PC-3 (cell line): ENCODE measurements at places on chromosomes 1 and 21. TPM values are rescaled to one million over a fixed set of nuclear protein-coding genes. Genes with fewer than 3 reads are reported as not detected.

DNA sequence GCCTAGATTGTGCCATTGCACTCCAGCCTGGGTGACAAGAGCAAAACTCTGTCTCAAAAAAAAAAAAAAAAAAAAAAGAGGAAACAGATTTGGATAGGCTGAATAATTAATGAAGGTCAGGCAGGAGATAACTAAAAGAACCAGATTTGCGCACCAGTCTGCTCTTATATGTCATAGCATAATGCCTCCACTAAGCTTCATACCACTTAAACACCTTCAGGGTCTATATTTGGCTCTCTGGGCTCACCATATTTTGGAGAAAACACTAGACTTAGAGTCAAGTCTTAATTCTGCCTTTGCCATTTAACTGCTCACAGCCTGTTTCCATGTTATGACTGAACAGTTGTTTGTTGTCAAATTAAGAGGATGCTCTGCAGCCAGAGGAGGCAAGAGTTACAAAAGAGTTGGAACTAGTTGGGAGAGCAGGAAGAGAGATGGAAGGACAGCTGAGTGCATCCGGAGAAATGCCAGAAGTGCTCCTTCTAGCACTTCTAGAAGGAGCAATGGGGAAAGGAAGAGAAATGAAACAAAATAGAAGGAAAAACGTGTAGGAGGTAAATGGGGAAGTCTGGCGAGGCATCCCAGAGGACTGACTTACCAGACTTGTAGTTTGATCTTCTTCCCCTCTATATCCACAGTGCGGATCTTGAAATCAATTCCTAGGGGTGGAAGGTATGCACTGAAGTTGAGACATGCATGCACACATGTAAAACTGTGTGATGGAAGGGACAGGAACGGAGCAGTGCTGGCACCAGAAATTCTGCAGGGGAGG is 1.8 kb downstream of the RAB13 start:
- H3K27me3 ChIP-seq, result no peaks in the 10 kb centered on the region
- no peak for DNase-seq
- no peaks in the 10 kb centered on the region for H3K36me3 ChIP-seq
- H3K4me3 ChIP-seq, result 0 out of 2 replicates have a peak overlapping the region, but pooled peaks have one; percentile 74

DNA sequence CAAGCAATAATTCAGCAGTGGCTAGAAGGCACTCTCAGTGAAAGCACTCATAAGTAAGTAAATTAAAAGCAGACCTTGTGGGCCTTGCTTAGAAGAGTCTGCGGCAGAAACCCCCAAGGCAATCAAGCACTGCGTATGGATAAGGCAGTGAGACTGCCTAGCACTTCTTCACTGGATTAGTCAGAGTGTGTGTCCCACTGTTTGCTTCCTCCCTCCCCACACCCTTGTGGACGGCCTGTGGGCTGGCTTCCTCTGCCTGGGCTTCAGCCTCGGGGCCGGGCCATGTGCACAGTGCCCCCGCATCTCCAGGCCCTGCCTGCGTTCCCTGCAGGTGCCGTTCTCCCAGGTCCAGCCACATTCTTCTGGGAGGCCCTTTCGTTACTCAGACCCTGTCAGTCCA is 23.8 kb downstream of the AGT start:
- no peaks in the 10 kb centered on the region for H3K27me3 ChIP-seq
- 0 out of 2 replicates have a peak, but pooled peaks cover under 1% of the 10 kb centered on the region for H3K4me1 ChIP-seq
- H3K36me3 ChIP-seq, result peaks cover 70% of the 10 kb centered on the region
- no peak overlapping the region for H3K4me3 ChIP-seq

DNA sequence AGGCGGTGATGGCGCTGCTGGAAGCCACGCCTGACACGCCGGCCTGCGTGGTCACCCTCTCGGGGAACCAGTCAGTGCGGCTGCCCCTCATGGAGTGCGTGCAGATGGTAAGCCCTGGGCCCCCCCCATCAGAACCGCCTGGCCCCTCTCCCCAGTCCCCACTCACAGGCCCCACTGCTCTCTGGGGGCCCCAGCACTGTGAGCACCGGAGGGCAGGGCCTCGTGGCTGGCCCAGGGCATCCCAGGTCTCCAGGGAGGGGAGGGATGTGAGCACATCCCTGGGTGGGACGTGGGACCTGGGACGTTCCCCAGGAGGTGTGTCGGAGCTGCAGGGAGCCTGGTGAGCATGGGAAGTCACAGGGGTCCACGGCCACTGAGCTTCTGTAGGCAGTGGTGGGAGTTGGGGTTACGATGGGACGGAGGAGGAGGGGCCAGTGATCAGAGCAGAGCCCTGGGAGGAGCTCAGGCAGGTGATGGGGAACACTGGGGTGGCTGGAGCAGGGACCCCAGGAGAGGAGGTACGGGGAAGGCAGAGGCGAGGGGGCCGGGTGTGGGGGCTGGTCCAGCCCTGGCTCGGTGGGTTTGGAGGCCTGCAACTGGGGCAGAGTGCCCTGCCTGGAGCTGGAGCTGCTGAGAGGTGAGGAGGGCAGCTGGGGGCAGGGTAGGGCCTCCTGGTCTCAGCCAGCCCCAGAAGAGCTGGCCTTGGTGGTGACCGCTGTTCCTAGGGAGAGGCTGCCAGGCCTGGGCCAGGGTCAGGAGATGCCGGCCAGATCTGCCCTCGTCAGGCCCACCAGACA is 18.8 kb downstream of the PFKL start:
- H3K27me3 ChIP-seq, result no peaks in the 10 kb centered on the region
- DNase-seq, result no peak
- no peaks in the 10 kb centered on the region for H3K4me1 ChIP-seq
- no peak overlapping the region for H3K4me3 ChIP-seq
- no peak overlapping the region for H3K27ac ChIP-seq

DNA sequence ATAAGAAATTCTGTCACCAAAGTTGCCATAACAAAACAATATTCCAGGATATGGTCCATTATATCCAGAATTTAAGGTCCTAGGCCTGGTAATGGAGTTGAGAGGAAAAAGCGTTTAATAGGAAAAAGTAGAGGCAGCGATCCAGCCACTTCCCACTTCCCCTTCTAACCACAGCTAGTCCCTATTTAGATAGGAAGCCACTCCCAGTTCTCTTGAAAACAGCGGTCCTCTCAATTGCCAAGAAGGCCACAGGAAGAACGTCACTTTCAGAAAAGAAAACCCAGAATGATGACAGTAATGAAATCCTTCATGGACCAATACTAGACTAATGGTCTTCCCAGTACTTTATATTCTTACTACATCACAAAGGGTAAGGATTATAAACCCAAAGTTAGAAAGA is 38.6 kb downstream of the ABL2 start:
- no peaks in the 10 kb centered on the region for H3K36me3 ChIP-seq
- H3K27ac ChIP-seq, result no peak overlapping the region
- no peak overlapping the region for H3K4me3 ChIP-seq
- no peak for DNase-seq
- H3K4me1 ChIP-seq, result peaks cover 8% of the 10 kb centered on the region; the same call in 1 of the 2 replicates

DNA sequence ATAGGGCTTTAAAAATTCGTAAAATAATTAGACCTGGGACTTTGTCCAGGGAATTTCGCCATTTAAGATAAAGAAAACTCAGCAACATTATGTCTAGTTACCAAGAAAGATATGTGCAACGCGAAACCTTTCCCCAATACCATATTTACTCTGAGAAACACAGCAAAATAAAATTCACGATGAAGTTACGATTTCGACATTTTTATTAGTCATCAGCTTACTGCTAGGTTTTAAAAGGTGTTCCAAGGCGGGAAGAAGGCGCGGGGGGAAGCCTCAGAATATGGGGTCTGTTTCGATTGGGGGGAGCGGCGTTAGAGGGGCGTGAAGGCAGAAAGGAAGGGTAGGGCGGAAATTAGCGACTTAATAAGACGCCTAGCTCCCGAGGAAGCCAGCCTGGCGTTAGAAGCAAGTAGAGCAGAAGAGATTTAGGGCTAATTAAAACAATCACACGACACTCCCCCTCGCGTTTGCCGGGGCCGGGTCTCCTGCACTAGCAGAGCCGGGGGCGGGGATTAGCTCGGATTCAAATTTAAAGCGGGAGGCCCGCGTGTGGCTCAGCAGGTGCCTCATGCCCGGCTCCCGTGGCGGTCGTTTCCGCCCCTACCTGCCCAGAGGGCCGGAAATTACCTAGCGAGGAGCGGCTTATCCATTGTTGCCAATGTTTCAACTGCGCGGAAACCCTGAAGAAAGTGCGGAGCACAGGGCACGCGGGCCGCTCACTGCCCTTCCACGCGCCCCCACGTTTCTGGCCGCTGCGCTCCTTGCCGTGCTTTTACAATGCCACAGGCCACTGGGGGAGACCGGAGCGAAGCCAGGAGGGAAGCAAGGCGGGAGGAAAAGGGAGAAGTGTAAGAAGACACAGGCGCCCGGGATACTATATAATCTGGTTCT is 795 bp upstream of the POU2F1 start:
- H3K4me1 ChIP-seq, result peaks cover 28% of the 10 kb centered on the region
- DNase-seq, result peak; percentile 93
- H3K27ac ChIP-seq, result peak overlapping the region; percentile 97
- no peaks in the 10 kb centered on the region for H3K36me3 ChIP-seq
- peak overlapping the region; percentile 94 for H3K4me3 ChIP-seq

DNA sequence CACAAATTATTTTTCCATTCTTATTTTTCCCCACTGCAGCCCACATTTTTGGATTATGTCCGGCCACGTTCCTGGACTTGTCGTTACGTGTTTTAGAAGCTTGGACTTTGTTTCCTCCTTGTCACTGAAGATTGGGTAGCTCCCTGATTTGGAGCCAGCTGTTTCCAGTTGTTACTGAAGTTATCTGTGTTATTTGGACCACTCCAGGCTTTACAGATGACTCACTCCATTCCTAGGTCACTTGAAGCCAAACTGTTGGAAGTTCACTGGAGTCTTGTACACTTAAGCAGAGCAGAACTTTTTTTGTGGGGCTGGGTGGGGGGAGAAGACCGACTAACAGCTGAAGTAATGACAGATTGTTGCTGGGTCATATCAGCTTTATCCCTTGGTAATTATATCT is 12.2 kb upstream of the AXDND1 start:
- no peaks in the 10 kb centered on the region for H3K4me1 ChIP-seq
- DNase-seq, result no peak
- H3K36me3 ChIP-seq, result peaks cover 12% of the 10 kb centered on the region; the same call in 1 of the 2 replicates

GRCh38 chr1:90074566-90074965 is 79.7 kb downstream of the ZNF326 start:
- H3K4me1 ChIP-seq, result no peaks in the 10 kb centered on the region
- no peaks in the 10 kb centered on the region for H3K36me3 ChIP-seq
- peaks cover 55% of the 10 kb centered on the region for H3K27me3 ChIP-seq

- H3K36me3 ChIP-seq, result no peaks in the 10 kb centered on the region
- no peaks in the 10 kb centered on the region for H3K4me1 ChIP-seq
- no peak overlapping the region for H3K4me3 ChIP-seq
- no peak for DNase-seq
Measured at GRCh38 chr1:12771186-12771585, 2.4 kb upstream of the PRAMEF12 start.

DNA sequence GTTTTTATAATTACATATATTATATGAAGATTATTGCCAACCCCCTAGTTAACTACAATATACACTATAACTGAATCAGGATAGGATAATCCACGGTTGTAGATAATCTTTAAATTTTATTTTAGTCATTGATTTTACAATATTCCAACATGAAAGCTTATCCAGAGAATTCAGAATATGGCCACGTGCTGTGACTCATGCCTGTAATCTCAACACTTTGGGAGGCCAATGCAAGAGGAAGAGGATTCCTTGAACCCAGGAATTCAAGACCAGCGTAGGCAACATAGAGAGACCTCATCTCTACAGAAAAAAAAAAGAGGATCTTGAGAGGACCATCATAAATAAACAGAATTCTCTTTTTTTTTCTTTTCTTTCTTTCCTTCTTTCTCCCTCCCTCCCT is 119.6 kb upstream of the CACYBP start:
- no peak for DNase-seq
- H3K4me3 ChIP-seq, result no peak overlapping the region
- no peaks in the 10 kb centered on the region for H3K27me3 ChIP-seq
- H3K36me3 ChIP-seq, result no peaks in the 10 kb centered on the region
- peaks cover 6% of the 10 kb centered on the region; the same call in 1 of the 2 replicates for H3K4me1 ChIP-seq

Gene KRTAP6-2
- total RNA-seq, result not detected in 2 replicates

Gene TENT5C
- total RNA-seq, result 2.2 and 2.4 TPM in 2 replicates

Gene SGIP1
- not detected in 2 replicates for total RNA-seq

Gene KIF26B
- 0.04 and 0.17 TPM in 2 replicates for total RNA-seq

Gene SLFNL1
- total RNA-seq, result 0.12 and 0.22 TPM in 2 replicates
